ENCODE measurements at places on chromosomes 7 and 10.

DNA sequence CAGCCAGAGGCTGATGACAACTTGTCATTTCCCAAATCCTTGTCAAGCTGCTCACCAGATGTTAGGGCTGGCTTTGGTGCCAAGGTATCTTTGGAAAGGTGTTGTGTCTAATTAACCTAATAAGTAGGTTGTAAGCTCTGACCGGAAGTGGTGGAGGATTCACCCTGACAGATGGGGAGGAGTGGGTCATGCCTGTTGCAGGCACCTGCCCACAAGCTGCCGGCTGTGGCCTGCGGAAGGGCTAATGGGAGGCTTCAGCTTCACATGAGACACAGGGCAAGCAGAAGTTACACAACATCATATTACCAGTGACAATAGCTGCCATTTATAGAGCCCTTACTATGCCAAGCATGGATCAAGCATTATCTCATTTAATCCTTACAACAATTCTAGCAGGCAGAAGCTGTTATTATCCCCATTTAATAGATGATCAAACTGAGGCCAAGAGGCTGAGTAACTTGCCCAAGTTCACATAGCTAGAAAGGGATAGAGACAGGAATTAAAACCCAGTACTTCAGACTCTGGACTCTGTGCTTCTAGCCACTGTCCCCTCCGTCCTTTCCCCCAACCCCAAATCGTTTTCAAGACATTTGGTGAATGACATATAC lies 63.1 kb upstream of the DUSP5 start:
- no peak for DNase-seq

- no peak for DNase-seq
These were observed 11.6 kb upstream of the DNMBP start for GRCh38 chr10:100021322-100021721.

GRCh38 chr7:67019562-67020390 lies 23.1 kb downstream of the TYW1 start:
- no peak for DNase-seq

DNA sequence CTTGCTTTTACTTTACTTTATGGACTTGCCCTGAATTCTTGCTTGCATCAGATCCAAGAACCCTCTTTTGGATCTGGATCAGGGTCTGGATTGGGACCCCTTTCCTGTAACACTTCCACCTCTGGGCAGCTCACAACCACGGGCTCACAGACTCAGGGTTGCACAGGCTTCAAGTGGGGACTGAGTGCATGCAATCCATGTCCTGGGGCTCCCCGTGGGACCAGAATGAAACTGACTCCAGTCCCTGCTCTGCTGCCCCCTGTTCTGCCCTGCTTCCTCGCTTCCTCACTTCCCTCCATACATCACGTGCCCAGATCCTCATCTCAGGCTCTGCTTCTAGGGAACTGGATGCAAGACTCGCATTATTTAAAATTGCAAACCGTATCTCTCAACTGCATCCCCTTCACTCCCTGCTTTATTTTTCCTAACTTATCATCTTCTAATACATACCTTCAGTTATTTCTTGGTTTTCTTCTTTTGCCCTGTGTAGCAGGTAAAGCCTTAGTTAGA lies 23.3 kb upstream of the INMT start:
- DNase-seq = no peak

GRCh38 chr7:101990811-101991418 lies 173.5 kb downstream of the CUX1 start:
- DNase-seq = no peak

DNA sequence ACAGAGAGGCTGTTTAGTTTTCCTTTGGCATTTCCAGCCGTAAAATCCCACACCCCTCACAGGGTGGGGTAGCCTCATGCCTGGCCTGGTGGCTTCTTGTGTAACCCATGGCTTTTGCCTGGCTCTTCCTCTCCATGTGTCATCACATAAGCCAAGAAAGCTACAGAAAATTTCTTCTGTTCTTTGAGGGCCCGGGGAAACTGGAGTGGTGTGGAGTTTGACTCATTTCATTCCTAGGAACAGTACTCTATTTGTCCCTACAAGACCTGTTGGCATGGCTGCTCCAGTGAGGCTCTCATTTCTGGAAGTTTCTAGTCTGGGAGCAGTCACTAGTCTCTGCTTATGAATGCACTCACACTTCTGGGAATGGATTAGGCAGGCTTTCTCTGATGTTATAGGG lies 523.9 kb downstream of the SUGCT start:
- no peak for DNase-seq

- DNase-seq = no peak
These were observed 24.2 kb upstream of the AQP1 start for GRCh38 chr7:30887464-30887872.

DNA sequence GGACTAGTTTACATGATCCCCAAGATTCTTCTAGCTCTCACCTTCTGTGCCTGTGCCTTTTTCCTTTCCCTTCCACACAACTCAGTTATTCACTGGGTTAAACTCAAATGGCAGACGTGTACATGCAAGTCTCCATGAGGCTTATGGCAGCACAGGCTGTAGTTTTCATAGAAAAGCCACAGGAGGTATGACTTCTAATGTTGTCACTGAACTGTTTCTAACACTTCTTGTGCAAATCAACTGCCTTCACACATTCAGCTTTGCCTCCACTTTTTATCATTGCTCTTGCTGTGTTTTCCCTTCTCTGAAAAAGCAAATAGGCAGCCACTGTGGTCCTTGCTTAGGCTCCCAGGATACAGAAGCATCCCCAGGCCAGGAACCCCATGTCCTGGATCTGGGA lies 5.3 kb upstream of the GIMAP5 start:
- DNase-seq = no peak

GRCh38 chr10:79239275-79239779 lies 107.9 kb upstream of the PPIF start:
- DNase-seq = no peak

GRCh38 chr7:2530071-2530987 lies 10.8 kb downstream of the LFNG start:
- DNase-seq = no peak

DNA sequence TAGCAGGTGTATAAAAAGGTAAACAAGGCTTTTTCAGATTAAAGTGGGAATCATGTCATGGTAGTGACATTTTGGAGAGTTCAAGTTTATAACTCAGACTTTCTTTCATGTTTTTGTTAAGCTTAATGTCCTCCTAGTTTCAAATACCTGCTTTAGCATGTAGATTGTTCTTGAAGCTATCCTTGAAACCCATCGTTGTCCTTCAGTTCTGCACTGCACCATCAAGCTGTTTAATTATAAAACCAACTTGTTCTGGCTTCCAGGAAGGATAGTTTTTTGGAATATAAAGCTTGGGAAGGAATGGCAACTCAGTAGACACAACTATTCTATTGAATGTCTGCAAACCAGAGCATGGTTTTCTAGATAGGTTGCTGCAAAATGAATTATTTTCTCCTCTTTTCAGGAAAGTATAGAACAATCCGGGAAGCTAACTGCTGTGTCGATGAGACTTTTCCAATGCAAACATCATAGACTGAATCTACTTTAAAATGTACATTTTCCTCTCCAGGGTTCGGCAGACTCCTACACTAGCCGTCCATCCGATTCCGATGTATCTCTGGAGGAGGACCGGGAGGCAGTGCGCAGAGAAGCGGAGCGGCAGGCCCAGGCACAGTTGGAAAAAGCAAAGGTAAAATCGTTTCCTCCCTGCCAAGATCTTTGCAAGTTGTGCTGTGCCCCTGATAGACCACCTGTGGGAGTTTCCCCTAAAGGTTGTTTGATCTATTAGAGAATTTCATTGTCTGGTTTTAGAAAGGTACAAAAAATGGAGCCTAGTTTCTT lies 249.8 kb downstream of the NSUN6 start:
- DNase-seq = no peak

GRCh38 chr7:51229106-51229537 lies 87.5 kb downstream of the COBL start:
- no peak for DNase-seq

- DNase-seq = no peak
These were observed 172.6 kb downstream of the FAM107B start for GRCh38 chr10:14601872-14602725.

GRCh38 chr10:48653944-48654698 lies 30.6 kb upstream of the WDFY4 start:
- DNase-seq = no peak

DNA sequence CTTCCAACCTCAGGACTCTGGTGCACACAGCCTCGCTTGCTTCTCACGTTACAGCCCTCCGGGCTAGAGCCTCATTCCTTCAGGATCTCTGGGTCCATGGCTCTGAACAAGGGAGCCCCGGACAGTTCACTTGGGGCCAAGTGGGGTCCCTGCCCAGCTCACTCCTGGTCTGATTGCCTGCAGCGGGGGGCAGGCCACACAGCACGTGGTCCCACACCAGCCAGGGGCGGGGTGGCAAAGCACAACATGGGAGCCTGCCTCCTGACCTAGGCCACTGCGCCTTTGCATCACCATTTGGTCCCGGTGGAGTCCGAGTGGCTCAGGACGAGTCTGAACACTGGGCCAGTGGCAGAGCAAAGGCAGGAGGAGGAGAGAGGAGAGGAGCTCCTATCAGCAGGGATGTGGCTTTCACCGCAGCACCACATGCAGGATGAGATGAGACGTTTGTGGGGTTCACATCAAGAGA lies 13.4 kb upstream of the CRYGN start:
- DNase-seq = no peak

- no peak for DNase-seq
These were observed 1.6 kb downstream of the VSTM4 start for GRCh38 chr10:49113741-49114141.

GRCh38 chr7:2893411-2893861 lies 49.3 kb upstream of the GNA12 start:
- DNase-seq = no peak

- no peak for DNase-seq
These were observed 790 bp downstream of the ADAM22 start for GRCh38 chr7:87934699-87935383.

- DNase-seq = no peak
These were observed 97.3 kb upstream of the STK17A start for GRCh38 chr7:43485580-43485979.

GRCh38 chr7:106012935-106013439 lies 49.9 kb downstream of the CDHR3 start:
- no peak for DNase-seq

DNA sequence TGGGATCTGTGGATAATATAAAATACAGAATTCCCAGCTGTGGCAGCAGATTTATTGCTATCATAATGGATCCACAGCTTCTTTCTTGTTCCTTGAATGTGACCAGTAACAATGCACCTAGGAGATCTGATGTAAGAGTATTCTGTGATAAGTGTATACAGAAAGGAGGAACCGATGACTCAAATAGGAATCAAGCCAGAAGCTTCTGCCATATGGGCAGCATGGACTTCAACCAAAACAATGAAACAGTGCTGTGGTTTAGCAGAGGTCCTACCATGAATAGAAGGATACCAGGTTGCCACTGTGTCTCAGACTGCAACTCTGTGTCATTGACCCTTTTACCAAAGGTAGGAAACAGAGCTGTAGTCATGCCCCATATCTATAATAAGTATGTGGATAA lies 81.8 kb downstream of the PTPRZ1 start:
- DNase-seq = no peak

DNA sequence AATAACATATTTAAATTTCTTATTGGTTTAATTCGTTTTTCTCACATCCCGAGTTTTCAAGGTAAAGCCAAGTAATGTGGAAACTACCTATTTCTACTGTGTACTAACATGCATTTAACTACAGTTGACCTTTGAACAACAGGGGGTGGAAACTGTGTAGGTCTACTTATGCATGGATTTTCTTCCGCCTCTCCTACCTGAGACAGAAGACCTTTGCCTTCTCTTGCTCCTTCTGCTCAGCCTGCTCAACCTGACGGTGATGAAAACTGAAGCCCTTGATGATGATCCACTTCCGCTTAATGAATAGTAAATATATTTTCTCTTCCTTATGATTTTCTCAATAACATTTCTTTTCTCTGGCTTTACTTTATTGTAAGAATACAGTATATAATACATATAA lies 18.5 kb downstream of the MEOX2 start:
- DNase-seq = no peak

DNA sequence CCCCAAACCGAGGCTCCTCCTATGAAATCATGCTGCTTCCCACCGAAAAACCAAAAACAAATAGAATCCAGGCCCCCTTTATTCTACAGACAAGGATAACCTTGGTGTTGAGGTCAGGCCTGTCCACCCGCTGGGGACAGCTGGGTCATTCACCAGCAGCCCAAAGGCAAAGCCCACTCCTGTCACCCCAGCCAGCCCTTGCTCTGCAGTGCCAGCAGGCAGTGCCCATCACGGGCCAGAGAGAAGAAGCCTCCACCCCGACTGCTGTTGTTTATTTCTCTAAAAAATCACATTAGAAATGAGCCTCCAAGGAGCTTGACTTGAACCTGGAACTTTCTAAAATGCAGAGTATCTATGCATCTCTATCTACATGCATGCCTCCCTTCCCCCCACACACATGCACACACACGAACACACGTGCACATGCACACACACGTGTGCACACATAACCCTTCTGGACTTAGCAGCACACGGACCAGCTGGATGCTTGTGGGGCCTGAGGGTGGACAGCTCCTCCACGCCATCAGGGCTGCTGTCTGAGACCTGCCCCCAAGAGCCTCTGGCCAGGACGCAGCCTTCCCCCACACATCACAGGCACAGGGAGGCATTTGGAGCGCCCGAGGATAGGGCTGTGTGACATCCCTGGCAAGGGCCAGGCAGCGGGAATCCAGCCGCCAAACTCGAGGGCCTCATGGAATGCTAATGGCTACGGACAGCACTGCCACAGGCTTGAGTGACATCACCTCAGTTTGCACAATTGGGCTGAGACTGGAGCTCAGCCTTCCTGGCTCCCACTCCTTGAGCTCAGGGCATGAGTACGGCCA lies 22.8 kb downstream of the PRKAG2 start:
- no peak for DNase-seq

GRCh38 chr10:43079856-43080255 lies 3.0 kb downstream of the RET start:
- no peak for DNase-seq
